Neural crest cell (in vitro differentiated cells): ENCODE measurements at places on chromosomes 4 and X.

GRCh38 chr4:48225368-48226141, 44.1 kb downstream of the TEC start:
- no peak for DNase-seq

DNA sequence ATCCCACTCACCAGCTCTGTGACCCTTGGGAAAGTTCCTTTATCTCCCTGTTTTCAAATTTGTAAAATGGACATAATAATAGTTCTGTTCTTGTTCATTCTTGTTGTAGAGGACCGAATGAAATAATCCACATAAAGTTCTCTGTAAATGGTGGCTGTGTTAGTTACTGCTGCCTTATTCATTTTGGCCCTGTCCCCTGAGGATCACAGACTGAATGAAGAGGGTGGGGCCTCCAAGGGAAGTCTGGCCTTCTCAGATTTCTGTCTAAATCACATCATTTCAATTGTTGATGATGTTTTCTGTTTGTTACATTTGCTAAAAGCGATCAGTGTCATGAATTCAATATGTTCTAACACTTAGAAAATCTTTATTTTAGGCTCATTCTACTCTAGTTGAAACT, 117.9 kb downstream of the PPEF1 start:
- DNase-seq: no peak

GRCh38 chr4:16758255-16758654, 140.2 kb downstream of the LDB2 start:
- DNase-seq: no peak

GRCh38 chrX:68403038-68403437, 30.3 kb downstream of the OPHN1 start:
- DNase-seq: no peak
